ENCODE measurements at places on chromosomes 7 and 10.
A peak's percentile ranks its signal among the peaks of the same experiment; 100 is the strongest.

DNA sequence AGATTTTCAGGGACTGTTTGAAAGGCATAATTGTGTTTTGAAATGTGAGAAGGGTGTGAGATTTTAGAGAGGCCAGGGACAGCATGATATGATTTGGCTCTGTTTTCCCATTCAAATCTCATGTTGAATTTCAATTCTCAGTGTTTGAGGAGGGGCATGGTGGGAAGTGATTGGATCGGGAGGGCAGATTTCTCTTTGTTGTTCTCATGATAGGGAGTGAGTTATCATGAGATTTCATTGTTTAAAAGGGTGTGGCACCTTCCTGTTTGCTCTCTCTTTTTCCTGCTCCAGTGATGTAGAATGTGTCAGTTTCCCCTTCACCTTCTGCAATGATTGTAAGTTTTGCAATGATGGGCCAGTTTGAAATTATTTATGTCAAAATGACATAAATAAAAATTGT lies 113.0 kb upstream of the PCDH15 start:
- H3K36me3 ChIP-seq, result no peaks in the 10 kb centered on the region
- no peaks in the 10 kb centered on the region for H3K4me1 ChIP-seq
- no peak overlapping the region for H3K4me3 ChIP-seq
- DNase-seq, result no peak

GRCh38 chr7:157570531-157571200 lies 233.9 kb downstream of the DNAJB6 start:
- no peaks in the 10 kb centered on the region for H3K27me3 ChIP-seq
- H3K4me3 ChIP-seq, result no peak overlapping the region
- H3K27ac ChIP-seq, result no peak overlapping the region
- no peak for DNase-seq
- H3K4me1 ChIP-seq, result peaks cover 26% of the 10 kb centered on the region

- no peak for DNase-seq
- peaks cover 4% of the 10 kb centered on the region for H3K27me3 ChIP-seq
- no peak overlapping the region for H3K27ac ChIP-seq
- H3K4me1 ChIP-seq, result peaks cover 5% of the 10 kb centered on the region
- no peaks in the 10 kb centered on the region for H3K36me3 ChIP-seq
These were observed 7.1 kb upstream of the GSTO1 start for GRCh38 chr10:104247513-104248146.

DNA sequence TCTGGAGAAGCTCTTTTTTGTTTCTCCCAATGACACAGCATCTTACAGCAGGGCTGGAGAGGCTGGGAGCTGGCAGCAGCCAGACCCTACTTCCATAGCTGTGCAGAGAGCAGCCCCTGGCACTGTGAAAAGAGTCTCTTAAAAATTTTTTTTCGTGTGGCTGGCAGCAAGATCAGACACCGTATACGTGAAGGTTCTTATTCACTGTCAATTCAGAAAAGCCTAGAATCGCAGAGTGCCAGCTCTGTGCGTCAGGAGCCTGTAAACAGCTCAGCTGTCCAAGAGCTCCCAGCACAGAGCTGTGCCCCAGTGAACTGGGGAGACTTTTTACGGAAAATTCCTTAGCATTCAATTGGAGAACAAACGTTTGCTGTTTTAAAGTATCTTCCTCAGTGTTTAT lies 6.5 kb downstream of the BAG3 start:
- peaks cover 7% of the 10 kb centered on the region for H3K36me3 ChIP-seq
- H3K4me1 ChIP-seq, result peaks cover 38% of the 10 kb centered on the region
- DNase-seq, result no peak
- H3K4me3 ChIP-seq, result no peak overlapping the region
- no peak overlapping the region for H3K27ac ChIP-seq

DNA sequence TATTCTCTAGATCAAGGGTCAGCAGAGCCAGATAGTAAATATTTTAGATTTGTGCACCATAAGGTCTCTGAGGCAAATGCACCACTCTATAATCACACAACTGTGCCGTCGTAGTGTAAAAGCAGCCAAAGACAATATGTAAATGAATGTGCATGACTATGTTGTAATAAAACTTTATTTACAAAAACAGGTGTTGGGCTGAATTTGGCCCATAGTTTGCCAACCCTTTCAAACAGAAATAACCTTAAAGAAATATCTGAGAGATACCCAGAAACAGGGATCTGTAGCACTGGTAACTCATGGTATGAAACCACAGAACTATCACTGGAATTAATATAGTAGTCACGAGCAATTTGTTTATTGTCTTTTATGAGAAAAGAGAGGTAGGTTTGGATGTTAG lies 86.0 kb downstream of the ARID5B start:
- DNase-seq, result no peak
- no peak overlapping the region for H3K4me3 ChIP-seq
- H3K4me1 ChIP-seq, result peaks cover 27% of the 10 kb centered on the region
- peak overlapping the region; percentile 68 for H3K27ac ChIP-seq
- no peaks in the 10 kb centered on the region for H3K27me3 ChIP-seq

- peak overlapping the region; percentile 2 for H3K4me3 ChIP-seq
- H3K4me1 ChIP-seq, result peaks cover 41% of the 10 kb centered on the region
- peak overlapping the region; percentile 59 for H3K27ac ChIP-seq
These were observed 15.2 kb downstream of the SLC29A3 start for GRCh38 chr10:71334221-71334791.

GRCh38 chr7:13651167-13651566 lies 338.3 kb downstream of the ETV1 start:
- DNase-seq, result no peak
- H3K27ac ChIP-seq, result peak overlapping the region; percentile 2
- no peaks in the 10 kb centered on the region for H3K36me3 ChIP-seq
- no peaks in the 10 kb centered on the region for H3K27me3 ChIP-seq
